Left hindlimb (tissue), 1 donor: ENCODE measurements at places on chromosomes 1 and 21.

DNA sequence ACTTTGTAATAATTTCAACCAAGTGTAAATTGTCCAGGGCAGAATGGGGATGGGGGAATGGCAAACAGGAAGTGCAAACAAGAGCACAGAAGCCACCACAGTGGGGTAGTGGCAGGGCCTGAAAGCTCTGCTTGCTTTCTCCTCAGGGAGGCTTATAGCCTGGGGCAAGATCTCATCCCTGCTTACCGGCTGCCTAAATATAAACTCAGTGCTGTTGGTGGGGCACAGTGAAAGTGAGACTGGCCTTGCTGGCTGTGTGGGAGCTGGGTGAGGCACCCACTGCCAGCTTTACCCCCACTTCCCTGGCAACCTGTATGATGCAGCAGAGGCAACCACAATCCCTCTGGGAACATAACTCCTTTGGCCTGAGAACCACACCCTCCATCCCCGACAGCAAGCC is 15.2 kb downstream of the STYXL2 start:
- DNase-seq, result no peak

GRCh38 chr1:151831605-151832004 is at the start of gene RORC:
RORC (minus strand) TSS chr1:151831802; CDS start chr1:151831764, 38 bp downstream.
- no peak for DNase-seq

GRCh38 chr1:180252638-180253536 is 22.8 kb downstream of the LHX4 start:
- DNase-seq, result no peak

DNA sequence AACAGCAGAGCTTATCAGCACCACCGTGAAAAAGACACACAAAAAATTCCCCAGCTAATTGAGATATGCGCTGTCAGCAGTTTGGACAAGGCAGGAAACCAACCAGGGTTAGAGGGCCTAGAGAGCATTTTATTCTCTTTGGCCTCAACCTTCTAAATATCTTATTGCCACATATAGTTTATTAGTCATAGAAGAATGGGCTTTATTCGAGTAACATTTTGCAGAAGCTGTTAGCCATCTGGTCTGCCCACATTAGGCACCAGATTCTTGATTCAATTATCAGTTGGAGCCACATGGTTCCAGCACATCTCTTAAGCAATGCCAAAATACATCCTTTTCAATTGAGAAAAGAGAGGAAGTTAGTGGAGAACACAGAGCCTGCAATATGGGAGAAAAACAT is 109.9 kb upstream of the CXADR start:
- no peak for DNase-seq

DNA sequence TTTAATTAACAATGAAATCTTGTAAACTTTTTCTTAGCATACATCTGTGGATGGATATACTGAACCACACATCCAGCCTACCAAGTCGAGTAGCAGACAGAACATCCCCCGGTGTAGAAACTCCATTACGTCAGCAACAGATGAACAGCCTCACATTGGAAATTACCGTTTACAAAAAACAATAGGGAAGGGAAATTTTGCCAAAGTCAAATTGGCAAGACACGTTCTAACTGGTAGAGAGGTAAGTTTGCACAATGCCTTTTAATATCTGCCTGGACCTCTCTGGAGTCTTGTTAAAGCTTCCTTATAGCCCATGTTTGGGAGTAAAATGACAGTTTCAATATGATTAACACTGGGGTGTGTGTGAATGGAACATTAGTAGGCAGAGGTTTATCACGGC is 51.4 kb downstream of the MARK1 start:
- no peak for DNase-seq

DNA sequence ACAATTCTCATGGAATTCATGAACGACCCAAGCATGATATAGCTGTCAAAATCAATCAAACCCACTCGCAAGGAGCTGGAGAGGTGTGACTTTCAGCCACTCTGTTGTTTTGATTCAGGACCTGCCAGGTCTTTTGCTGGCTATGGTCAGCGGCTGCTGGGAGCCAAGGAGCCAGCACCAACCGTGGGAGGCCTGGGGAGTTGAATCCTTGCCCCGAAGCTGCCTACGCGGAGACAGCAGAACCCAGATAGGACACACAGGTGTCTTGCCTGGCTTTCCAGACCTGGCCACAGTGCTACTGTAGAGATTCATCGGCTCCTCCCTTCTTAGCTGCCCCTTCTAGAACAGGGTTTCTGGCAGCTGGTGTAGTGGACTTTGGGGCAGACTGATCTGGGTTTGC is 42.7 kb downstream of the ZSCAN20 start:
- DNase-seq, result no peak
